ENCODE measurements at places on chromosomes 13 and 19.

DNA sequence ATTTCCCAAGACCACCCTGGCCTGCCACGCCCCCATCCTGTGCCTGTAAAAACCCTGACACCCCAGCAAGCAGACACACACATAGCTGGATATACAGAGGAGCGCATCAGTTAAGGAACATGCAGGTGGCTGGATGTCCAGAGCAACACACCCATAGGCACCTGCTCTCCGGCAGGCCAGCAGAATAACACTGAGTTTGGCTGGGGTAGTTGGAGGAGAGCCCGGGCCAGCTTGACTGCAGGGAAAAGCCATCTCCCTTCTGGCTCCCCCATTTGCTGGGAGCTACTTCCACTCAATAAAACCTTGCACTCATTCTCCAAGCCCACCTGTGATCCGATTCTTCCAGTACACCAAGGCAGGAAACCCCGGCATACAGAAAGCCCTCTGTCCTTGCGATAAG, 8.9 kb downstream of the RASL11A start:
- no peak for DNase-seq

DNA sequence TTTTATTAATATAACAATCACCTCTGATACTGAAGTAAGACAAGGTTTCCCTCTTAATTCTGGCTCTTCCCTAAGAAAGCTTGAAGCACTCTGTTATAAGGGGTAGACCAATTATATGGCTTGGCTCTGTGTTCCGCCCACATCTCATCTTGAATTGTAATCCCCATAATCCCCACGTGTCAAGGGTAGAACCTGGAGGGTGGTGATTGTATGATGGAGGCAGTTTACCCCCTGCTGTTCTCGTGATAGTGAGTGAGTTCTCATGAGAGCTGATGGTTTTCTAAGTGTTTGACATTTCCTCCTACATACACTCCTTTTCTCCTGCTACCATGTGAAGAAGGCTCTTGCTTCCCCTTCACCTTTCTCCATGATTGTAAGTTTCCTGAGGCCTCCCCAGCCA, 363.8 kb upstream of the PCDH20 start:
- DNase-seq = no peak

GRCh38 chr19:38587562-38587961, 30.2 kb downstream of the MAP4K1 start:
- DNase-seq = no peak

DNA sequence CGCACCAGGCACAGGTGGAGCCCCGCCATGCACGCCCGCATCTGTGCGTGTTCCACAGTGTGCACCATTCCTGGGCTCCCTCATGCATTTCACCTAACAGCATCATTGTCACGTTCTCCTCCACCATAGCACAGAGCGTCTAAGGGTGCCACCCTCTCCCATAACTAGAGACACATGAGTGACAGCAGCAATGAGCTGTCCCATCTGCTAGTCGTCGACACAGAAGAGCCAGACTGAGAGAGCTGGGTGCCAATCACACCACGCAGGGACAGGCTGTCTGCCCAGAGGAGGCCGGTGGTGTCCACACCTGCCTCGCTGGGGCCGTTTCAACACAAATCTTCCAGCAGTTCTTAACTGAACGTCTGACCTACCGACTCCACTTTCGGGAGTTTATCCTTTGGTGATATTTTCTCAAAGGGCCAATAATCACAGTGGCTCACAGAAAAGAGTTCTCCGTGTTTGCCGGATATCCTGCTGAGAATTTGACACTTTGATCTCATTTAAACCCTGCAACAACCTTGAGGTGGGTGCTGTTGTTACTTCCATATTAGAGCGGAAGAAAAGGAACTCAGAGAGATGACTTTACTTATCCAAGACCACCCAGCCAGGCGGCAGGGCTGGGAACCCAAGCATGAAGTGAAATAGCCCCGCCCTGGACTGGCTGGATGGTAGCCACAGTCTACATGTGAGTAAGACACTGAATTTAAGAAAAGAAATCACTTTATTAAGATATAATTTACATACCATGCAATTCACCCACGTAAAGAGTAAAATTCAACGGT, 16.2 kb downstream of the CLEC11A start:
- DNase-seq = no peak

DNA sequence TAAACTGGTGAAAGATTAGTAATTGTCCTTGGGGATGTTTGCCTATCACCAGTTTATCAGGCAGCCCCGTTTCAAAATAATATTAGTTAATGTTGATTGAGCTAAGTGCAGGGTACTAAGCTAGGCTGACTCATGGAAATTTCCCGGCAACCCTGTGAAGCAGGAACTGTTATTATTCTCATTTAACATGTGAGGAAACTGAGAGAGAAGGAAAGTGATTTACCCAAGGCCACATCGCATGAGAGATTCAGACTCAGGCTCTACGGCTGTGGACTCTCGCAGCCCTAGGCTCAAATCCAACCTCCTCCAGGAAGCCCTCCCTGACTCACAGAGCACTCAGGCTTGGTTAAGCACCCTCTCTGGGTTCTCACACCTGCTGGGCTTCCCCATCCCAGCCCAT, 19.7 kb downstream of the CLPTM1 start:
- no peak for DNase-seq

GRCh38 chr13:113839536-113840204, 24.2 kb downstream of the GAS6 start:
- DNase-seq = no peak

DNA sequence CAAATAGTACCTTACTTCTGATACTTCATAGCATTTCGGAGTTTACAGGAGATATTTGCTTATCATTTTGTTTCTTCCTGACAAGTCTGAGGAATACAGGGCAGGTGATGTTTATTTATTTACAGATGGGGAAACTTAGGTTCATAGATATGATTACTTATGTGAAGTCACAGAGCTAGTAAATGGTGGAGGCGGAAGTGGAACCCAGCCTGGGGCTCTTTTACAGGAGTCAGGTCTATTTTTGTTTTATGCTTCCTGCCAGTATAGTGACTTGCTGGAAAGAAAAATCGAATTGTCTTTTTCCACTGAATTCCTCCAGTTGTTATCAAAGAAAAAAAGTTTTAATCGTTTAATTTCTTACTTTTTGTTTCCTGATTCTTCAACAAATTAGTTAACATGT, 66.5 kb downstream of the DGKH start:
- no peak for DNase-seq
